ENCODE measurements at places on chromosomes 3 and 15.

DNA sequence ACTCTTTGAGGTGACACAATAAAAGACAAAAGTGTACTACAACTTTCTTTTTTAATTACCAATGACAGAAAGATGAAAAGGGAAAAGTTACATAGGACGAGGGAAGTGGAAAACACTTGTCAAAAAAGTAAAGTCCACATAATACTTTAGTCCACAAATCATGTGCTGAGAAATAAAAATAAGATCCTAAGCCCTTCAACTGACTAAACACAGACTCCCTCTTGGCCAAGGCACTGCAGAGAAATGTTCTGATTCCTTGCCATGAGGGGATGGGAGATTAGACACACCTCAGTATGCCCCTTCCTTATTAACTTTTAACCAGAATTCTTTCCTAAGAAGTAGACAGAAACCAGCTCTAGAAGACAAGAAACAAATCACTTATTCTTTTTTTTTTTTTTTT is 59.5 kb upstream of the TGFBR2 start:
- no peak for DNase-seq

DNA sequence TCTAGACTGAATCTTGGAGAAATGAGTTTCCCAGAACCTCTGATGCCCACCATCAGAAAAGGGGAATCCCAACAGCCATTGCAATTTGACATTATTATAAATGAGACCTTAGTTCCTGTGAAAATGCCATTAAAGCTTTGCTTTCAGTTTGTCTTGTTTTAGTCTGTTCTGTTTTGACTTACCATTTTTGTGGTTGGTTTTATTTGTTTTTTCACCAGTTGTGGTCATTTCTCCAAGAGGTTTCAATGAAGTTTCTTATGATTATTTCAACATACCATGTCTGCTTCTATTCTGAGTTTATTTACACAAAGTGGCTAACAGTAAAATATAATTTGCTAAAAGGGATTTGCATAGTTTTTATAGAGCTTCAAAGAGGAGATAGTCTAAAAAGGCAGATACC is 175.0 kb upstream of the MCTP2 start:
- no peak for DNase-seq

- DNase-seq, result no peak
Observed at GRCh38 chr3:96803870-96804269, 10.5 kb upstream of the EPHA6 start.

DNA sequence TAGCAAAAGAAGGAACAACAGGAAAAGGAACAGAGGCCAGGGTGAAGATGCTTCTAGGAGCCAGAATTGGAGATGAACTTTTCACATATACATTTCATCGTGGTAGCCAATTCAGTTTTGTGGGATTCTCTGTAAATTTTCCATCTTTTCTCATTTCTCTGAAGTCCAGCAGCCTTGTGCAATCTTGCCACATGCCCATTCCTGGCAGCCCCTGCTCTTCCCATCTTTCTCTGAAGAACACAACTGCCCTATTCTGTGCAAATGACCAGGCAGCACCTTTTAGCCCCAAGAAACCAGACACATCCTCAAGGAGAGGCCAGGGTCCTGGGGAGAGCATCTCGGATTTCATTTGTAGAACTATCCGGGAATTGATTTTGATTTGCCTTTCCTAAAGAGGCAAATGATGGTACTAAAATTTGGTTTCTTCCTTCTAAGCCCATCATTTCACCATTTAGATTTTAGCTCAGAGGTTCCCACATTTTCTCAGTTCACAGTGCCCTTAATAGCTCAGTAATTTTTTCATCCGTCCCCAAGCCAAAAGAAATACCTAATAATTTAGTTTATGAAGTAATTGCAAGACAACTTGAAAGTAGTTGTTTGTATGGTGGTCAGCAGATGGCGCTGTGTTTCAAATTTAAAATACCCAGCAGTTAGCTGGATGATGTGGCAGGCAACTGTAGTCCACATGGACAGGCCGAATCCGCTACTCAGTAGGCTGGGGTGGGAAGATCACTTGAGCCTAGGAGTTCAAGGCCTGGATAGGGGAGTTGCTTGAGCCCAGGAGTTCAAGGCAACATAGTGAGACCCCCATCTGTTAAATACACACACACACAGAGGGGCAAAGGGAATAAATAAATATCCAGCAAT is 61.3 kb upstream of the ACKR4 start:
- peak; percentile 67 for DNase-seq

DNA sequence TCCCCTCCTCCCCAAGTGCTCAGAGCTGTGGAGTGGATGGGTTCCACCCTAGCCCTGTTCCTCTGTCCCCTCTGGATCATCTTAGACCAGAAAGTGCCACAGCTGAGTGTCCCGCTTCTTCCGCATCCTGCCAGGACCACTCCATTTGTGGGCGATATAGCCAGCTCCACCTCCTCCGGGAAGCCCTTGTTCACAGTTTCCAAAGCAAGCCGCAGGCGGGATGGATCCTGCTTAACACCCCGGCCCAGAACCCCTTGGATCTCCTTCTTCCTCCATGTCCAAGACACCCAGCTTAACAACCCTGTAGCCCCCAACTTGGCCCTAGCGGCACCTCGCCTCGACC is 490 bp upstream of the ALAS1 start:
- DNase-seq, result no peak

DNA sequence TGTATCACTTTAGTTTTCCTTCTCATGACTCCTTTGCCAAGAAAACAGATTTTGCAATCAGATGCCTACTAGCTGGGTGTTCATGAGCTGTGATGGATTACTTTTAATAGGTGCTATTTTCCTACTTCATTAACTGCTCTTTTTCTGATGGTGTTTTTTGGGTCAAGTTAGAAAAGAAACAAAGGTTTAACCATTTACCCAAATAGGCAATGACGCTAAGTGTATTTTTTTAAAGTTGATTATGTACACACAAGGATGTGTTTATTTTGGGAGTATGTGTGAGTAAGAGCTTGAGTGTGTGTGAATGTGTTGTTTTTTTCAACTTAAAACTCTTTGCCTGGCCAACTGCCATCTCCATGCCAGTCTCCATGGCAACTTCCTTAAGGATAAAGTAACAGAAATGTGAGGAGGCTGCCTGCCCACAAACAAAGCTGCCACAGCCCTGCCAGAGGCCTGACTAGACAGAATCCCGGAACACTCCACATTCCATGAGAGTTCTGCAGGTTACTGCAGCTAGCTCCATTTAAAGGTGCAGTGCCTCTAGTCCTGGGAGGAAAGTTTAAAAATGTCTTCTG is 215.6 kb upstream of the RBMS3 start:
- DNase-seq, result peak; percentile 40

DNA sequence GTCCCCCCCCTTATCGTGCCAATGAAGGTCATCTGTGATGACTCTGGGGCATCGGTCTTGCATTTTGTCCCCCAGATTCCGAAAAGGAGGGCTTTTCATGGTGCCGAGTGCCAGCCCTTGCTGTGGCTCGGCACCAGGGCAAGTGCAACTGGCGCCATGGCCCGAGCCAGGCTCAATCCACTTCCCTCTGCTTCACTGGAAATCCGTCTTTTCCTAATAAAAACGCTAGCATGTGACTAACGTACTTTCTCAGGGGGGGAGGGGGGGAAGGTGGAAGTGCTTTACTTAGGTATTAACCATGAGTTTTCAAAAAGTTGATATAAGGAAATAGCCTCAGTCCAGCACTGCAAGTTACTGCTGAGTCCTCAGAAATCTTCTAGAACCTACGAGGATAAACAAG is 20.5 kb downstream of the TRPM1 start:
- no peak for DNase-seq

GRCh38 chr15:33398555-33398954 is 87.8 kb downstream of the RYR3 start:
- no peak for DNase-seq

- DNase-seq, result no peak
Observed at GRCh38 chr15:101016581-101016980, 97.4 kb downstream of the LRRK1 start.

- DNase-seq, result no peak
Observed at GRCh38 chr15:65099336-65099735, 15.7 kb downstream of the UBAP1L start.

DNA sequence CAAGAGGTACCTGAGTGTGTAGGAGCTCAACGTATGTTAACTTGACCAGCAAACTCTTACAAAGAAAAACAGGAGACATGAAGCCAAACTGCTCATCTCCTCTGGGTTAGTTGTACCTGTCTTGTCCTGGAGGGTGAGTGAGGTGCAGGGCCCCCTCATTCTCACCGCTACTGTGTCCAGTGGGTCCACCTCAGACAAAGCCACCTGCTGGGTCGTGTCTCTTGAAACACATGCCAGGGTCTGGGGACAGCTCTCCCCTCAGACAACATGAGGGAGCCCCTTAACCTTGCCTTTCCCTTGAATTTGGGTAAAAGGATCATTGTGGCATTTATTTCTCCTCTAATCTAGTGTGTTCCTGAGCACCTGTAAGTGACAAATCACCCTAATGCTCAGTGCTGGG is 185.6 kb downstream of the TLE3 start:
- no peak for DNase-seq

DNA sequence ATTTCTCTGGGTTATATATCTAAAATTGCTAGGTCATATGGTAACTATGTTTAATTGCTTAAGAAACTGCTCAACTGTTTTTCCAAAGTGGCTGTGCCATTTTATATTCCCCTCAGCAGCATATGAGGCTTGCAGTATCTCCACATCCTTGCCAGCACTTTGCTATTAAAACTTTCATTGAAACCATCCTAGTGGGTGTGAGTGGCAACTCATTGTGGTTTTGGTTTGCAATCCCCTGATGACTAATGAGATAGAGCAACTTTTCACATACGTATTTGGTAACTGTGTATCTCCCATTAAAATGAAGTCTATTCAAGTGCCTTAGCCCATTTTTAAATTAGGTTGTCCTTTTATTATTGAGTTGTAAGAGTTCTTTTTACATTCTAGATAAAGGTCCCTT is 17.3 kb downstream of the KPNA1 start:
- DNase-seq, result no peak

- DNase-seq, result no peak
Observed at GRCh38 chr3:5505163-5505562, 317.7 kb downstream of the EDEM1 start.

- peak; percentile 65 for DNase-seq
Observed at GRCh38 chr3:14780927-14781507, 37.7 kb upstream of the FGD5 start.

DNA sequence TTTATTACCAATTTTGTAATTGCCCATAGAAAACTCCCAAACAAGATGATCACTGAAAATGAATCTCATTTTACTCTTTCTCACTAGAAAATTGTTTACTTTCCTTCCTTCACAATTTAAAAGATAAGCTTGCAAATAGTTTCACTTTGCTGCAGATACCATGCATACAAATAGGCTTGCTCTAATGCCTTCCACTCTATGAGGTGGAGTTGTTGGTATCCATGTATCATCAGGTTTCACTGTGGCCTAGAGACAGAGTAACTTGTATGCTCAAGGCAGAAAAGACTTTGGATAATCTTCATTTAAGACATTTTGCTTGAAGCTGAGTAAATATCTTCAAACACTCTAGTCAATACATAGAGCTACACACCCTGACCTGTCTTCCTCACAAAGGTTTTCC is 60.8 kb downstream of the RYK start:
- DNase-seq, result no peak

DNA sequence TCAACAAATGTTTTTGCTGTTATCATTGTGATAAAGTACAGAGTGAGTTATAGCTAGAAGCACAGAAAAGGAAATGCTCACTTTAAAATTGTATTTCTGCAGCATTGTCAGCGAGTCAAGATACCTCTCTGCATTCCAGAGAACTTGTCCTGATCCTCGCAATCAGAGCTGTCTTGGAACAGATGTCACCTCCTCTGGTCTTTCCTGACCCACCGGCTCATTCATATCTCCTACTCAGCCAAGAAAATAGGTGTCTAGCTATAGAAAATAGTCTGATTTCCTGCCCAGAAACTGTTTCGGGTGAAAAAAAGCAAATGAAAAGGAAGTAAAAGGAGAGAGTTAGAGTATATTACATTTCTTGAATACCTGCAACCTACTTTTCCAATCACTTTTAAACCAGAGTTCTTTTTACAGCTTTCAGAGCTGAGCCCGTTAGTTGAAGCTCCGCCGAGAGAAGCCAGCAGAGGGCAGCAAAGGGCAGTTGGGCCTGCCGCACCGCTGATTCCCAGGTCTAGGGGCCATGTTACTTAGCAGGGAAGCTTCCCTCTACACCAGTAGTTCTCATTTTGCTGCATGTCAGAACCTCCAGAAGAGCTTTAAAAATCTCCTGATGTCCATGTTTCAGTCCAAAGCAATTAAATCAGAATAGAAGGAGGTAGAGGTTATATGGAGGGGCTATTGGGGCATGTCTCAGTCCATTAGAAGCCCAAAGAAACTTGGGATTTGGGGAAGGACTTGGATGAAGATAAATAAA is 185.7 kb upstream of the THRB start:
- peak; percentile 53 for DNase-seq

- DNase-seq, result no peak
Observed at GRCh38 chr15:38872732-38873131, 308.1 kb upstream of the RASGRP1 start.

- DNase-seq, result no peak
Observed at GRCh38 chr3:179026636-179027035, 45.0 kb downstream of the ZMAT3 start.

DNA sequence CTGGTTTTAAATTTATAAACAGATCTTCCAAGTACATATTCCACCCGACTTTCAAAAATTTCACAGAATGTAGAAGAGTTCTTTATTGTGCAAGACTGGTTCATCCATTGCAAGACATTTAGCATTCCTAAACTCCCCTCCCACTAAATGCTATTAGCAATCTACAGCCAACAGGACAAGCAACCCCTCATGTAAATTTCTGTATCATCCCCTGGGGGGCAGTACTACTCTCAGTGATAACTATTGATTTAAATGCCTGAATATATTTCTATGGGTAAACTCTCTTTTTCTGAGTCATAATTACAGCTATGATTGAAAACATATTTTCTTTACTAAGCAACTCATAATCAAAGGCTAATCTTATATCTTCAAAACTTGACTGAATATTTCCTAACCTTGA is 10.7 kb upstream of the SLC15A2 start:
- DNase-seq, result peak; percentile 22

DNA sequence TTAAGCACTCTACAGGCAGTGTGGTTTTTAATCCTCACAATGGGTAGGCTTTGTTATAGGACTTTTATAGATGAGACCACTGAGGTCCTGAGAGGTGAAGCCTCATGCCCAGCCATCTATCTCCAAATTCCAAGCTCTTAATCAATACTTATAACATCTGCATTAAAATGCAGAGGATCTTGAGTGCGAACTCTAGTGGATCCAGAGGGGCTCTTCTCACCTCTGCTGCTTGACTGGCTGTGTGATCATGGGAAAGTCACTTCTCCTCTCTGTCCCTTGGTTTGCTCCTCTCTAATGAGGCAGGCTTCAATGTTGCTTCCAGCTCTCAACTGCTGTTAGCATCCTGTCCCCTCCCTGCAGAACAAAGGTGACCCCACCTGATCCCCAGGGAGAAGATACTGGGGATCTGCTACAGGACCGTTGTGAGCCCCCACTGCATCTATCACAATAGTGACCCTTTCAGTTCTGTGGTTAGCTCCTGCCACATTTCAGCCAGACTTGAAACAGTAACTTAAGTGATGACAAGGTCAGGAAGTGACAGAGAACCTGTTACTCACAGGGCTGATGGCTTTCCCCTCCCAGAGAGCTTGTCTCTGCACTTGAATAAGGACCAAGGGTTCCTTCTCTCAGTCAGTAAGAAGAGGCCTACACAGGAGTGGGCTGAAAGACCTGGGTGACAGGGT is 1.3 kb downstream of the SLC27A2 start:
- no peak for DNase-seq
